ENCODE measurements at places on chromosomes 3 and 15. TPM values are rescaled to one million over a fixed set of nuclear protein-coding genes. Genes with fewer than 3 reads are reported as not detected.

Gene ALDH1A2
- not detected for total RNA-seq

Gene NRG4
- 1.3 TPM for total RNA-seq

Gene GRM2
- 0.13 TPM for total RNA-seq

Gene SHC4
- 0.74 TPM for total RNA-seq

Gene ECE2
- not detected for total RNA-seq

Gene KCNAB1
- not detected for total RNA-seq

Data from A549 treated with Mapracorat at 1 μM for 4 hours (cell line).